WERI-Rb-1 (cell line): ENCODE measurements at places on chromosomes 5 and 9.

DNA sequence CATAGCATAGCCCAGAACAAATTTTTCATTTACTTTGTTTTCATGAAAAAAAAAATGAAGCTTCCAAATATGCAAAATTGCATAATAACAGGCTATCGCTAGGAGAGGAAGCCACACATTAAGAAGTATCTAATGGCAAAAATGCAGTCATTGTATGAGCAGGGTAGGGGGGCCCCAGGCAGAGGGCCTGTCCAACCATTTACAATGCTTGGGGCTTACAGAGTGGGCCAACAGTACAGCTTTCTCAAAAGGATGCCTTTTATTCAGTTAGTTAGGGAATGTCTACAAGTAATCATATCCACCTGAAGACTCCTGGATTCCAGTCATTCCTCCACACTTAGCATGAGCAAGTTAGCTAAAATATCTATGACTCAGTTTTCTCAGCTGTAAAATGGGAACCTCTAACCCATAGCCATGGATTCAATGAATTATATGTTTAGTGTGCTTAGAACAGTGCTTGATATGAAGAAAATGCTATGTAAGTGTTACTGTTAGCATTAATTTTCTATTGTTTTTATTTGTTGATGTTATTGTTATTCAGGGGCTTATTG lies 117.7 kb downstream of the GAS1 start:
- no peak for DNase-seq

GRCh38 chr9:81729135-81729534 lies 39.8 kb upstream of the TLE1 start:
- DNase-seq: no peak

DNA sequence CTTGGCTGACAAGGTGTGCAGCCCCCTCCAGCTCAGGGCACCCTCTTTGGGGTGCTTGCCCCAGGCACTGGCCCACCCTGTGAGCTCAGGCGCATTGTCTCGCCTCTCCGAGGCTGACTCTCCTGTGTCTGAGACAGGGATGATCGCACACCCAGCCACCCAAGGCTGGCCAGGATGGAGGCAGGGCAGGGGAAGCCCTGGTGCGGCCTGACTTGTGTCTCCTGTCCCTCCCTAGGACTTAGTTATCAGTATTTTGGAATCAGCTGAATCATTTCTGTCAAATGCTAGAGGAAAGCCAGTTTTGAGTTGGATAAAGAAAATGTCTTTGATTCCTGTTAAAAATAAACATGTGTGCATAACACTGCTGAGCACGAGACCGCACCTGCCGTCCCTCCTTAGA lies 2.5 kb upstream of the DBH start:
- DNase-seq: no peak

DNA sequence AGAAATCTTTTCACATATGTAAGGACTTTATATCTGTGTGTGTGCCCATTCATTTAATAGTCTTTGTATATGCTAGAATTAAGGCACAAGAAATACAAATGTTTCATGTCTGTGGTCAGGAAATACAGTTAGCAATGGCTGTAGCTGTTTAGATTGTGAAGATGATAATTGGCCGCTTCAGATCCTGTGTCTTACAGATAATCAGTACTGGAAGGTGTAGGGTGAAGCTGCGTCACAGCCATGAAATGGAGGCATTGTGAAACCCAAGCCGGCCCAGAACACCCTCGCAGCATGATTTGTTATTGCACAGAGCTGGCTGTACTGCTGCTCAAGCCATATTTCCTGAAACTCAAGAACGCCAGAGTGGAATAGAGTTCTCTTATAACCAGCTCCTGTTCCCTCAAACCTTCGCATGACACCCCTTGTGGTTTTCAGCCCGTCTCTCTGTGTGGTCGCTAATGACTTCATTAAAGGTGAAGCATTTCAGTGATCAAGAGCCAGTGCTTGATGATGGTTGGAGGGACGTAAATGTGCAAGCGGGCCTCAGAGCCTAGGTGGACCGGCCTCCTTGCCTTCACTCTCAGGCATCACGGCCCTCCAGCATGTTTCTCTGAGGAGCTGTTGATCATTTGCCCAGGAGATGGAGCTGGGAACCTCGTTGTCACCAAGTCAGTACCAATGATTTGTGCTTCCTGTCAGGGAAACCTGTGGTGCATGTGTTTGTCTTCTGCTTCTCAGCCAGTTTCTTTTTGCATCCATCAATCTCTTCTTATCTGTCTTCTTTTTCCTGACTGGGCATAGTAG lies 80.1 kb downstream of the F2RL2 start:
- no peak for DNase-seq

DNA sequence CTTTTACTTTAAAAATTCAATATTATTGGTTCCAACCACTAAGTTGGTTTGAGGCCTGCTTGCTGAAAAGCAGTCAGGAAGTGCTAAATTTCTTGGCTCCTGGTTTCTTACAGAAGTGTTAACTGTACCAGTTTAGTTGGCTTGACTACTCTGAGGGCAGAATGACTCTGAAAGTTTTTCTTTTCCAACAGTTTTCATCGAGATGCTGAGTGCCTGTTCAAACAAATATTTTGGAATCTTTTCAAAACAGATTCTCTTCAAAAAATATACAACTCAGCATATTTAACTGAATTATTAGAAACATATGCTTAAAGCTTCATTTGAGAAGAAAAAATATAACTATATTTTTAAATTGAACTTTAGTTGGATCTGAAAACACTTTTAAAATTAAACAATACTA lies 37.0 kb downstream of the SLC38A9 start:
- DNase-seq: no peak

DNA sequence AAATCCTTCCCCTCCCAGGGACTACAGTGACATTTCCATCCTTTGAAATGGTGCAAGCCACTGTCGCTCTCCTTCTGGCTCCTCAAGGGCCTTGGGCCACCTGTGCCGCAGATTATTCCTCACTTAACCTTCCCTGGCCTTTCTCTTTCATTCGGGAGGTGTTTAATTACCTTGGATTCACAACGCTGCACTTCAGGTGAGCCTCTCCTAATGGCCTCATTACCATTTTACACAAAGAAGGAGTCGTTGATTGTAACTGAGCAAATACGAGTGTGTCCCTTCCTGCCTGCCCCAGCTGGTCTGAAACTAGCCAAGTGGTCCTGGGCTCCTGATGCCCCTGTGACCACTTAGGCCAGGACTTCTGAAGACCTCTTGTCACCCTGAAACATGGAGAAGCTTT lies 205.0 kb downstream of the CRB2 start:
- DNase-seq: no peak

DNA sequence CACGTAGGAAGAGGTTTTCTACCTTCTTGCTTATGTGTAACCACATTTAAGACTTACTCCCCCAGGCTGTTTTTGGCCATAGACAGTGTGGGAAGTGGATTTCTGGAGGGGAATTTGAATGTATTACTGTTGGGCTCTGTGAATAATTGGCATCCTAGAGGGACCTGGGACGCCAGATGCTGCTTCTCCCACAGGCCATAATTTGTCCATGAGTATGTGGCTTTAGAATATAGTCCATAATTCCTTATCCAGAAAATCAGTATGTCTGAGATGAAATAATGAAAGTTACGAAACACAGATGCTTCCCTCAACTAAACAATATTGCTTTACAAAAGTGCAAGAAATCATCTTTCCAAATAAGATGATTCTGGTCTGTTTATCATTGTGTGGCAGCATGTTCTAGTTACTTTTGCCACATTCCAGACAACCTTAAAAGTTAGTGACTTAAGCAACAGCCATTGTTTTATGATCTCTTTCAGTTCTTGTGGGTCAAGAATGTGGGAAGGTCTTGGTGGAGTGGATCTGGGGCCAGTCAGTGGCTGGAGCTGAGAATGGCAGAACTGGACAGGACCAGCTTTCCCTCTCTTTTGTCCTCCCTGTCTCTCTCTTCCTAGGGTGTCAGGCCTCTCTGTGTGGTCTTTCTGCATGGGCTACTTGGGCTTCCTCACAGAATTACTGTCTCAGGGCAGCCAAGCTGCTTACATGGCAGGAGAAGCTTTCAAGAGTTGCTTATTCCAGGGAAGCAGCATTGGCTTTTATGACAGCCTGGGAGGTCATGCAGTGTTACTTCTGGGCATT lies 79.4 kb downstream of the FBXL7 start:
- no peak for DNase-seq

DNA sequence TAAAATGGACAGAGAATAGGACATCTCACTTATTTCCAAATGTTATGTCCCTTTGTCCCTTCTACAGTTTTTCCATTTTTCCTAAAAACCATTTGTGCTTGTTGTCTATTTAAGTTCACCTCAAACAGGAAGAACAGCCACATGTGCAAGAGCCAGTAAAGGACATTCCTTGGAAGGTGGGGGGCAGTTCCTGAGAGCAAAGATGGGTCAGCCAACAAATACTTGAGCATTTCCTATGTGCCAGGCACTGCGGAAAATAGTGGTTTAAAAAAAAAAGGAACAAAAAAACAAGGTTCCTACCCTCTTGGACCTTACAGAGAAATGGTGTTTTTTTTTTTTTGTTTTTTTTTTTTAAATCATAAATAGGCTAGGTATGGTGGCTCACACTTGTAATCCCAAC lies 26.8 kb downstream of the ANP32B start:
- DNase-seq: no peak

GRCh38 chr5:133111299-133111698 lies 59.5 kb downstream of the HSPA4 start:
- DNase-seq: peak; percentile 87

GRCh38 chr9:437574-438001 lies 222.9 kb downstream of the DOCK8 start:
- no peak for DNase-seq

GRCh38 chr5:891117-891836 lies 1.3 kb downstream of the BRD9 start:
- DNase-seq: no peak

DNA sequence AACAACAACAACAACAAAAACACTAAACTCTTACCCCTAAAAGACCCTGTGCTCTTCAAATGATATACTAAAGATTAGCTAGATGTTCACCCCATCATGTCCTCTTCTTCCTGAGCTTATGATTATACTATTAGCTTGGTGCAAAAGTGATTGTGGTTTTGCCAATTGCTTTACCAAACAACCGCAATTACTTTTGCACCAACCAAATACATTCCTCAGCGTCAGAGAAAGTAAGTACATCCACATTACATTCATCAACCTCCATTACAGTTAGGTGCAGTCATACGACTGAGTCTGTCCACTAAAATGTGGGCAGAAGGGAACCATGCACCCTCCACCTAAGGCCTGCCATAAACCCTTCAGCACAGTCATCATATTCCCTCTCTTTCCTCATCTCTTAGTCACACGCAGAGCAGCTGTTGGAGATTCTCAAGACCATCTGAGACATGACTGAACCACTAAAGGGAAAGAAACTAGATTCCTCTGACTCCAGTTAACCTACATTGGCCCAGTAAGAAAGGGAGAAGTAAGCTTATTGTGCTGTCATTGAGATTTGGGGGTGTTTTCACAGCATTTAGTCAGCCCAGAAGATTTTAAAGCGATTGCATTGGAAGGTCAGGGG lies 181.6 kb upstream of the TLE4 start:
- DNase-seq: no peak

GRCh38 chr5:377326-377981 lies 55.9 kb downstream of the AHRR start:
- no peak for DNase-seq

DNA sequence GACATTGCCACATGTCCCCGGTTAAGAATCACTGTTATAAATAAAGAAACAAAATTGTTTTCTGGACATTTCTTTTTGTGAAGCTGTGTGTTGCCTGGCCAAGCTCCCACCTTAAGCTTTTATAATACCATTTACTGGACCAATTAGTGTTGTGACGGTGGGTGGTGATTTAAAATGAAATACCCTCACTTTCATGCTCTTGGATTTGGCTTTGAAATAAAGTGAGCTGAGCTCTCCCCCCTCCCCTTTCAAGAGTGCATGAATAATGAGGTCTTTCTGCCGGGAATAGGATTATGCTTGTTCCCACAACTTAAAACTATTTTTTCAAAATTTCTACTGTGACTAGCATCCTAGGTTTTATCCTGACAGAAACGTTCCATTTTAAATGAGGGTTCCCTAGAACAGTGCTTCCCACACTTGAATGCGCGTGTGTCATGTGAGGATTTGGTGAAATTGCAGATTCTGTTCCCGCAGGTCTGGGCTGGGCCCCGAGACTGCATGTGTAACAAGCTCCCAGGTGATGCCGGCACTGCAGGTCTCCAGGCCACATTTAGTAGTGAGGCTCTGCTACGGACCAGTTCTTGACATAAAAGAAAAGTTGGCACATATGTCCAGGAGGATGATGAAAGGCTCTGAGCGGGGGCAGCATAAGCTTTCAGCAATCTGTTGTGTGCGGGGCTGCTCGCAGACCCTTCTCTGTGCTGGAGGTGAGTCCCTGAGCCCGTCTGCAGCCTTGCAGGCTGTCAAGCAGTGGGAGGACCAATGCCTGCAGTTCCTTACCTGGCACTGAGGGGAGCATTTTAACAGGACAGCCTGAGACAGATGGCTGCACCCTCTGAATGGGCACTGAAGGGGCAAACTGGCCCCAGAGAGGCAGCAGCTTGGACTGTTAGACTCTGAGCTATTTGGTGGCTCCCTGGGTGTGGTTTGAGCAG lies 24.4 kb downstream of the IQGAP2 start:
- peak; percentile 62 for DNase-seq

GRCh38 chr5:113488645-113489184 lies 462 bp upstream of the MCC start:
- DNase-seq: no peak

- no peak for DNase-seq
These were observed 21.7 kb upstream of the DOLPP1 start for GRCh38 chr9:129058965-129059795.

DNA sequence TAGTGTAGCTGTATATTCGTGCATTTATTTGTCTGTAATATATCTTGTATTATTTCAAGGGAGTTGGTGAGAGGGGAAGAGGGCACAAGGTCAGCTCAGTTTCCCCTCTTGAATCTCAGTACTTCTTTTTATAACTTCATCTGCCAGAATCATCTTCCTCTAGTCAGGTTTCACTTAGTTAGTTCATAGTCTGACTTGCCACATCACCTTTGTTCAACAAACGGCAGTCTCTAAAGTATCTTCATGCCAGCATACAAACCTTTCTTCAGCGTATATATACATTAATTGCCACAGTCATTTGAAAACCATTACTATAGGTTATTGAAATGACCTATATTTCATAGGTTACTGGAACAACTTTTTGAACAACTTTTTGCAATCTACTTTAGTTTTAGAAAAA lies 1.6 kb downstream of the ECM2 start:
- DNase-seq: no peak

GRCh38 chr5:38809388-38810359 lies 36.1 kb upstream of the OSMR start:
- peak; percentile 87 for DNase-seq
